ENCODE measurements at places on chromosomes 4 and X.

GRCh38 chr4:1170976-1171310 is 1.4 kb downstream of the SPON2 start:
- DNase-seq = no peak

GRCh38 chrX:129786210-129786651 is 6.5 kb downstream of the SASH3 start:
- DNase-seq = no peak

- no peak for DNase-seq
These were observed 192.3 kb upstream of the ATP6AP2 start for GRCh38 chrX:40388441-40388840.

GRCh38 chrX:4579480-4579879 is 866.0 kb upstream of the PRKX start:
- DNase-seq = no peak

GRCh38 chr4:52718123-52718522 is 33.1 kb downstream of the ERVMER34-1 start:
- no peak for DNase-seq

- DNase-seq = no peak
These were observed 21.2 kb upstream of the TBC1D9 start for GRCh38 chr4:140777386-140777785.

DNA sequence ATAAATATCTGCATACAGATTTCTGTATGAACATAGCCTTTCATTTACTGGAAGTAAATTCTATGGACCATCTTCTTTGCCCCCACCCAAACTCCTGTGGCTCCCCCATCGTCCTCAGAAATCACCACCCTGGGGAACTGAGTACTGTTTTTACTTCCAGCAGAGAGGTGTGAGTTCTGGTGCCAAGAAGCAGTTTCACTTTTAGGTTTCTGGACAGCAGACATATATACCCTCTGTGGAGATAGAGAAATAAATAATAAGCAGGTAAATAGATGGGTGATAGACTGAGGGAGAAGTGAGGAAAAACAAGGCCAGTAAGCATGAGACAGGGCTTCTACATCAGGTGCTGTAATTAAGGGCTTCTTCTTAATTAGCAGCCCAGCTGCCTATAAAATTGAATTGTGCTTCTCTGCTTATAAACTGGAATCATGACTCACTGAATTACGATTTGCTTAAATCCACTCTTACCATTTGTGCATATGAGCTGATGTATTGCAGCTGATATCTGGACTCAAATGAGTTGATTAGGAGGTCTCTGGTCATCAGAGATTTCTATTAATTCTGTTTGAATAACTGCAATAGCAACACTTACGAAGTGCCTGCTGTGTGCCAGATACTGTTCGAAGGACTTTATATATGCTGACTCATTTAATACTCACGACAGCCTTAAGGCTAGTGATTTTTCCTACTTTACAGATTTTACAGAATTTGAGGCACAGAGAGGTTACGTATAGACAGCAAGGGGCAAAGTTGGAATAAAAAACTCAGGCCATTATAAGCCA is 60.8 kb upstream of the DHX15 start:
- DNase-seq = no peak

DNA sequence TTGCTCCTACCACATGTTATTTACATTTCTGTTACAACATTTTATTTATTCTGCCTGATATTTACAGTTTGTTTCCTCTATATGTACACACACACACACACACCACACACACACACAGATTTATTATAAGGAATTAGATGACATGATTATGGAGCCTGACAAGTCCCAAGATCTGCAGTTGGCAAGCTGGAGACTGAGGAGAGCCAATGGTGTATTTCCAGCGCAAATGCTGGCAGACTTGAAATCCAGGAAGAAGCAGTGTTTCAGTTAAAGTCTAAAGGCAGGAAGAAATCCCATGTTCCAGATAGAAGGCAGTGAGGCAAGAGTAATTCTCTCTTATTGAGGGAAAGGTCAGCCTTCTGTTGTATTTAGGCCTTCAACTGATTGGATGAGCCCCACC is 1.8 kb upstream of the KLHL4 start:
- no peak for DNase-seq

- DNase-seq = no peak
These were observed 9.0 kb downstream of the SEC24D start for GRCh38 chr4:118826723-118827444.

DNA sequence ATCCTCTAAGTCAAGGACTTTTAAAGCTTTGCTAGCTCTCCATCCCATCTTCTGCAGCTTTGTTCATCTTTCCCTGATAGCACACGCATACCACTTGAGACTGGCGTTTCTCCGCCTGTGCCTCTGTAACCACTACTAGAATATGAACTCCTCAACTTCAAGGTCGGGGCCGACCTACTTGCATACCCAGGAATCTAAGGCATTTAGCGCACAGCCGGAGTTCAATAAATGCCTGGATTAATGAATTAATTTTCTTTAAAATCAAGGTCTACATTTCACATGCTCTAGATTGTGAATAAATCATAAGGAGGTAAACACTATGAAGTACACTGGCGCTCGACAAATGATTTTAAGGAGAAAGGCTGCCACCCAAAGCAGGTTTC is 89.3 kb downstream of the HNRNPD start:
- DNase-seq = no peak

GRCh38 chrX:15188039-15188438 is 81.8 kb downstream of the ASB9 start:
- no peak for DNase-seq

- DNase-seq = no peak
These were observed 185.8 kb downstream of the PARM1 start for GRCh38 chr4:75118739-75119138.

GRCh38 chr4:40744218-40744617 is 5.5 kb upstream of the NSUN7 start:
- no peak for DNase-seq

GRCh38 chr4:7624396-7624980 is 189.8 kb upstream of the PSAPL1 start:
- no peak for DNase-seq

GRCh38 chr4:86755388-86755787 is 93.8 kb downstream of the SLC10A6 start:
- DNase-seq = no peak

- no peak for DNase-seq
These were observed 41.4 kb downstream of the SOD3 start for GRCh38 chr4:24836661-24837242.

DNA sequence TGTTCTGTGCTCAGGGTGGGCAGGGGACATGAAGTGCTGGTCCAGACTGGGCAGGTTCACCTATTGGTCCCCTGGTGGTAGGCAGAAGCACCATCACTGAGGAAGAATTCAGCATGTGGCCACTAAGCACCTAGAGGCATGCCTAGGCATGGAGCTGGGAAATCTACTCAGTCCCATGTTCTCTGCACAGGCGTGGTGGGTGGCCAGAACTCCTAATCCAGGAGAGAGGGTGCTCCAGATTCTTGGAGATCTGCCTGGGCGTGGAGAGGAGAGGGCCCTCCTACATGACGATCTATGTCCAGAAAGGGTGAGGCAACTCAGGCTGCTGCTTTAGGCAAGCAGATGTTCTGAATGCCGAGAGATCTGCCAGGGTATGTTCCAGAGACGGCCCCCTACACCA is 44.6 kb upstream of the MAGEC2 start:
- no peak for DNase-seq

DNA sequence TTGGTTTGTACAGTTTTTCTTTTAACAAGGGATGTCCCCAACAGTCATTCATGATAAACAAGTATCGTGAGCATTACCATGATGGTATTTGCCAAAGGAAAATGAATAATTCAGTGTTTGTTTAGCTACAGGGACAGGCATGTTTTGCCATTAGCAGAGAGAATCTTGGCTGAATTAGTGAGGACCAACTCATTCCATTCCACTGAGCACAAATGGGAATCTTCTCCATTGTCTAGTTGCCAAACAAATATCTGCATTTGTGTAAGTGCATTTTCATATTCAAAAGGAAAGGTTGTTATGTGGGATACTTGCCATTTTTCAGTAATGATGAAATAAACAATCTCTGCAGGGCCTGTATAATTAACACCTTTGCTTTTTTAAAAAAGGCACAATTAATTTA is 1762.6 kb downstream of the RPA4 start:
- no peak for DNase-seq

DNA sequence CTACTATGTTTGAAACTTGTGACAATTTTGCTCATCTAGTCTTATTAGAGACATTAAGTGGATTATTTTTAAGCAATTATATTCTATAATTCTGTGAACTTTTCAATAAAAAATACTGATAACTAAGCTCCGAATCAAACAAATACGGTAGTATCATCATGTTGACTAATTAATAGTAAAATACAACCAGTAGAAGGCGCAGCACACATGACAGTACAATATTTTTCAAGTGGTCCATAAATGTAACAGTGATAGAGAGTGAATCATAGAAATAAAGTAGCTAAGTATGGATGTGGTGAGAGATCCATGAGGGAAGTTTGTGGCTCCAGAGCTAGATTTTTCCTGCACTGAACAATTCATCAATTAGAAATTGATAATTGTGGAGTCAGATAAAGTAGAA is 666.2 kb downstream of the KCTD8 start:
- no peak for DNase-seq

DNA sequence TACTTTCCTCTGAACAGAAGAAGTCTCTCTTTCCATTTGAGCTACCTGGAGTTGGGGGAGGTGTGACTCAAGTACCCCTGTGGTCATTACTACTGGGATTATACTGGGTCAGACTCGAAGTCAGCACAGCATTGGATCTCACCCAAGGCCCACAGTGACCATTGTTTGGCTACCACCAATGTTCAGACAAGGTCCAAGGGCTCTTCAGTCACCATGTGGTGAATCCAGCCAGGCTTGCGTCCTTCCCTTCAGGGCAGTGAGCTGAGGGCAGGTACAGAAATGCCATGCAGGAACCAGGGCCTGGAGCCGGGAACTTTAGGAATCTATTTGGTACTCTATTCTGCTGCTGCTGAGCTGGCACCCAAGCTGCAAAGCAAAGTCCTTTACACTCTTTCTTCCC is 5.5 kb upstream of the SLC4A4 start:
- DNase-seq = no peak

DNA sequence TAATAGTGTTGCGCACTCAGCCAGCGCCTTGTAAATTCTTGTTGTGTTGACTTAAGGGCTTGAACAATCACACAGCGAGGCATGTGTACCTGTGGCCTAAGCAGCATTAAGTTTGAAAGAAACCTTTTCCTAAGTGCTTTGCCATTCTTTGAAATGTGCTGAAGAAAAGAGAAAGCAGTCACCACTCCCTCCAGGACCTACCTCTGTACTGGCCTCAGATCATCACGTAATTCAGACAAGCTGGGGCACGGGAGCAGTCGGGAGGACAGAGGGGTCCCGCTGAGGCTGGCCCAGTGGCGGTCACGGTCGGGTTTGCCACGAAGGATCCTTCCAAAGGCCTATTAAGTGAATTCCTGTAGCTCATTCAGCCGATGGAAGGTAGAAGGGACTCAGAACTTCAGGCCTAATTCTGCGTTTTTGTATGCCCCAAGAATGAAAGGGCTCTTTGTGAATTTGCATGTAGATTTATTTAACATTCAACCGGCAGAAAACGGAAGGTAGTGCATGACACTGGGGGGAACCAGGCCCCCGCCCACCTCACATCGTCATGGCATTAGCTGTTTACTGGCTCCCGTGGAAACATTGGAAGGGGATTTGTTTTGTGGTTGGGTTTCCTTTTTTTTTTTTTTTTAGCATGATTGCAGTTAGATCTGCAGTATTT is 106.3 kb downstream of the TRAPPC11 start:
- DNase-seq = no peak

GRCh38 chrX:77617206-77617605 is 168.8 kb downstream of the ATRX start:
- no peak for DNase-seq

DNA sequence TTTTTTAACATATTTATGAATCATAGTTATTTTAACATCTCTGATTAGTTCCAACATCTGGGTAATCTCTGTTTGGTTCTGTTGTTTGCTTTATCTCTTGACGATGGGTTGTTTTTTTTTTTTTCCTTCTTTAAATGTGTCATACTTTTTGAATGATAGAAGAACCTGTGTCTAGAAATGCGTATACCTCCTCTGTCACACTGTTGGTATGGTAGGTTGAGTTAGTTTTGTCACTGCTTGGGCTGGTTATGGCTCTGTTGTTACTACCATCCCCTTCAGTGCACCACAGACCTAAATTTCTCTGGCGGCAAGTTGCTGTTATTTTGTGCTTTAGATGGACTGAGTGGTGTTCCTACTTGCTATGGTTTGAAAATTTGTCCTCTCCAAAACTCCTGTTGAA is 16.8 kb downstream of the STIM2 start:
- DNase-seq = no peak

GRCh38 chr4:168584321-168584771 is 87.5 kb downstream of the PALLD start:
- no peak for DNase-seq

GRCh38 chr4:40365766-40366165 is 30.6 kb downstream of the CHRNA9 start:
- DNase-seq = no peak

DNA sequence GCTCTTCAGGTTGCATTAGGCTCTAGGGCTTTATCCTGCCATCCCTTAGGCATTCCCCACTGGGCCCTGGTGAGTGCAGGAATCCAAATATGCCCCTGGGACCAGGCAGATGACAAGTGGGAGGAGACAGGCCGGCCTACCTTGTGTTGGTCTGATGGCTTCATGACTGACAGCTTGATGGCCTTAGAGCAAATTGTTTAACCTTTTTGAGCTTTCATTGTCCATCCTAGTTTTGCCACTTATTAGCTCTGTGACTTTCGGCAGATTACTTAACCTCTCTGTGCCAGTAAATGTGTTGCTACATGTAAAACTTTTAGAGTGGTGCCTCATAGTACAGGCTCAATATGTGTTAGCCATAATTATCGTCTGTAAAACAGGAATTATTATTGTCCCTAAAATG is 4.4 kb downstream of the KIT start:
- no peak for DNase-seq

GRCh38 chrX:141642979-141643378 is 53.5 kb downstream of the SPANXA2 start:
- DNase-seq = no peak

GRCh38 chrX:79089896-79090584 is 54.4 kb upstream of the GPR174 start:
- no peak for DNase-seq

DNA sequence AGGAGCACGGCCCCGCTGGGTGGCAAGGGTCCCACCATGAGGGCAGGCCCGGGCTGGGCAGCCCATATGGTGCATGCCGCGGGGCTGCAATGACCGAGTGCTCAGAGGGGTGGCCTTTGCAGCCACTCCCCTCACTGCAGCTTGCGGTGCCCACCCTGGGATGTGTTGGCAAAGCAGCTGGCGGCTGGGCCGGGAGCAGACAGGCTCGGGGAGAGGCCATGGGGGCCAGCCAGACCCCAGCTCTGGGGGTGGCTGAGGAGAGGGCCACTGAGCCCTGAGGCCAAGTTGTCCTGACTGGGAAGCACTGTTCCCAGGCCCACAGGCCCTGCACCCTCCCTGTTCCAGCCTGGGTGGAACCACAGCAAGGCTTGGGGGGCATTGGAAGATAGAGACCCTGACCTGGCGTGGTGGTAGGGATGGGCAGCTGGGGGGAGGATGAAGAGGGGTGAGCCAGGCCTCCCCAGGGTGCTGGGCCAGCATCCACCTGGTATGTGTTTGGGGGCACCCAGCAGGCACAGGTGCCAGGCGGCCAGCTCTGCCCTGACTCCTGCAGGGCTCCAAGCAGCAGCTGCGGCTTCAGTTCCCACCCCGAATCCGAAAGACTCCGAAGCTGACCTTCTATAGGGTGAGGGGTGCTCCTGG is 18.4 kb upstream of the RNF4 start:
- DNase-seq = no peak

- DNase-seq = no peak
These were observed 140.4 kb downstream of the ZNF674 start for GRCh38 chrX:46404774-46405173.

- DNase-seq = no peak
These were observed 284.0 kb upstream of the ZFP42 start for GRCh38 chr4:187711586-187711985.
